T-cell (primary cell): ENCODE measurements at places on chromosomes 2 and 18.

- no peak for DNase-seq
These were observed 13.5 kb downstream of the STK39 start for GRCh38 chr2:168233726-168234406.

DNA sequence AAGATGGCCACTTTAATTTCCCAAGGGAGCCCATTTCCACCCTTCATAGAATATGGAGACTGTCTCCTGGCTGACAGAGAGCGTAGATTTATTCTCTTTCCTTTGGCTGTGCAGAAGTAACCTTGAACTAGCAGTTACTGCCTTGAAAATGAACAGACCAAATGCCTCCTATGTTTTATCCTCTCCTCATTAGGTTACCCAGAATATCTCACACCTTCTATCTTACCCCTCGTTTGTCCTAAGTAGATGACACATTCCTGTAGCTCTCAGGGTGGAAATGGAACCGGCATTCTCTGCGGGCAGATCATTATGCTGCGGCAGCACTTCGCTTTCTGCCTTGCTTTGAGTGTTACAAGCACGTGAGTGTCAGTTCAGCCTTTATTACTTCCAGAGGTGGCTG is 336.5 kb downstream of the DCDC2C start:
- DNase-seq: no peak

DNA sequence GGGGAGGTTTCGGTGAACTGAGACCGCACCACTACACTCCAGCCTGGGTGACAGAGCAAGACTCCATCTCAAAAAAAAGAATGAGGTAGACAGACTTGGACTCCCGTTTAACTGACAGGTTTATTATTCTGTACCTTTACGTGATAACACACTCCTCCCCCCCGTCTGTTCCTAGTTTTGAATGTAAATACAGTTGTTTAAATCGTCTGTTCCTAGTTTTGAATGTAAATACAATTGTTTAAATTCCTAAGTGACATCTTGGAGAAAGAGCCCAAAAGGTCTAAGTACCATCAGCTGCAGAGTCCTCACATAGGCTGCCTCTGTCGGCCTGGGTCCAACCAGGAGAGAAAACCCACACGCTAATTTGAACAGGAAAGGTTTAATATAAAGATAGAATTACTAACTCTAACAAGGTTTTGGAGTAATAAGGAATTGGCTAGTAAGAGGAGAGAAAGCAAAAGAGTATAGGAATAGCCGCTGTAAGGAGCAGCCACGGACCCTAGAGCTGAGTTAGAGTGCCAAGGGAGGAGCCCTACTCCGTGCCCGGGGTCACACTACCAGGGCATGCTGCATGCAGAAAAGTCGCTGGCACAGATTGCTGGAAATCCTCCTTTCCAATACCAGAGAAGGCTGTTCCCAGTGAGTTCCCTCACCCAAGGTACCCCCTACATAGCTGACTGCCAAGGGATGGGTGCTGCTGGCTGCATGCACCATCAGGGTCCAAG is 83.5 kb upstream of the RANBP2 start:
- DNase-seq: no peak

- DNase-seq: no peak
These were observed 431.6 kb downstream of the MEIS1 start for GRCh38 chr2:66866331-66867062.

- no peak for DNase-seq
These were observed 33.7 kb downstream of the SFT2D3 start for GRCh38 chr2:127735044-127735443.

DNA sequence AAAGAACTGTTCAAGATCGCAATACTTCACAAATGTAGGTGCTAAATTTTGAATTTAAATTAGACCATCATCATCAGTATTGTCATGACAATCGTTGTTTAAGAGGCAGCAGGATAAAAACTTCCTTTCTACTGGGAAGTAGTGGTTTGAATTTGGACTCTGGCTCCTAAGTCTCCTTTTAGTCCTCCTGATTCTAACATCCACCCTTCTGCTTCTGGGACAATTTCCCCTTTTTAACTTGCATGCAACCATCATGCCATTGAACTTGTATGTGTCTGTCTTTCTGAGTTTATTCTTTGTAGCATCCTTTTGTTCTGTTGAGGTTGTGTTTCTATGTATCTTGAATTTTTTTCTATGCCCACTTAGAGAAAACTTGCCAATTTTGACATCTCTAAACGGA is 249.7 kb downstream of the PTGR3 start:
- no peak for DNase-seq
